ENCODE measurements at places on chromosomes 13 and 19.

- no peak for DNase-seq
Observed at GRCh38 chr19:31249217-31249616, 100.0 kb downstream of the TSHZ3 start.

DNA sequence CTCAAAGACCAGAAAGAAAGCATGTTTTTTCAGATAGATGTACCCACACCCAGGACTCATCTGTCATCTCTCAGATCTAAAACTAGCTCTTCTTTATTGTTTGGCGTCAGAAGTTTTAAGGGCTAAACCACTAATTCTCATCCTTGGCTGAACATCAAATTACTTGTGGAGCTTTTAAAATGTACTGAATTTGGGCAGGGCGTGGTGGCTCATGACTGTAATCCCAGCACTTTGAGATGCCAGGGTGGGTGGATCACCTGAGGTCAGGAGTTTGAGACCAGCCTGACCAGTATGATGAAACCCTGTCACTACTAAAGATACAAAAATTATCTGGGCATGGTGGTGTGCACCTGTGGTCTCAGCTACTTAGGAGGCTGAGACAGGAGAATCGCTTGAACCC is 47.4 kb downstream of the RCBTB2 start:
- DNase-seq: no peak

GRCh38 chr19:2586196-2586595 is 110.3 kb downstream of the GADD45B start:
- no peak for DNase-seq

GRCh38 chr19:6235031-6235951 is 44.5 kb downstream of the MLLT1 start:
- no peak for DNase-seq

- no peak for DNase-seq
Observed at GRCh38 chr13:93903909-93904308, 575.6 kb downstream of the DCT start.

- peak; percentile 76 for DNase-seq
Observed at GRCh38 chr19:9914315-9915207, 21.8 kb downstream of the OLFM2 start.

DNA sequence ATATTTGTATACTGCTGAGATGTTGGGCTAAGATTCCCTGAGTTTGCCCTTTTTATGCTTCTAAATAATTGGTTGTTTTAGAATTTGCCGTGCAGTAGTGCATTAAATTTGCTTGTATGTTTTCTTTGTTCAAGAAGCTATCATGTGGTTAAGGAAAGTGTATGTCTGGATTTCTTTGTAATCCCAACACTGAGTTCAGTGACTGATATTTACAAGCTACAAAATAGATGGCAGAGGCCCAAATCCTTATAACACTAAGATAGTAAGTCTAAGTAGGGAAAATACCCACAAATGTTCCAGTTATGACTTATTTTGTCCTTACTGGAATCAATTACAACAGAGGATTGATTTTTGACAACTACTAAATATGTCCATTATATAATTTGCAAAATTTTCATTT is 435.0 kb upstream of the KLF12 start:
- DNase-seq: no peak

- no peak for DNase-seq
Observed at GRCh38 chr19:31983647-31984046, 361.8 kb upstream of the ZNF507 start.

DNA sequence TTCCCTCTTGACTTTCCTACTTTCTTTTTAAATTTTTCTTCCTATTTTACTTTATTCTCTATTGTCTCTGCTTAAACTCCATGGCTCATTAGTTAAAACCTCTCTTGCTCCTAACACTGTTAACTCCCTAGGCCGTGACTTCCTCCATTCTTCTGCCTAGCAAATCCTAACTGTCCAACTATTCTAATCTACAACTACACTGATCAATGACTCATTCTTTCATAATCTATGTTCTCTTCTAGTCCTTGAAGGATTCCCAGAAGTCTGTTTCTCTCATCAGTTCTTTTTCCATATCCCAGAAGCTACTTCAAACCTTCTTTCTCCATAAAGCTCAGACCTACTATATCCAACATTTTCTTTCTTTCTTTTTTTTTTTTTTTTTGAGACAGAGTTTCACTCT is 66.9 kb downstream of the MICU2 start:
- DNase-seq: no peak

DNA sequence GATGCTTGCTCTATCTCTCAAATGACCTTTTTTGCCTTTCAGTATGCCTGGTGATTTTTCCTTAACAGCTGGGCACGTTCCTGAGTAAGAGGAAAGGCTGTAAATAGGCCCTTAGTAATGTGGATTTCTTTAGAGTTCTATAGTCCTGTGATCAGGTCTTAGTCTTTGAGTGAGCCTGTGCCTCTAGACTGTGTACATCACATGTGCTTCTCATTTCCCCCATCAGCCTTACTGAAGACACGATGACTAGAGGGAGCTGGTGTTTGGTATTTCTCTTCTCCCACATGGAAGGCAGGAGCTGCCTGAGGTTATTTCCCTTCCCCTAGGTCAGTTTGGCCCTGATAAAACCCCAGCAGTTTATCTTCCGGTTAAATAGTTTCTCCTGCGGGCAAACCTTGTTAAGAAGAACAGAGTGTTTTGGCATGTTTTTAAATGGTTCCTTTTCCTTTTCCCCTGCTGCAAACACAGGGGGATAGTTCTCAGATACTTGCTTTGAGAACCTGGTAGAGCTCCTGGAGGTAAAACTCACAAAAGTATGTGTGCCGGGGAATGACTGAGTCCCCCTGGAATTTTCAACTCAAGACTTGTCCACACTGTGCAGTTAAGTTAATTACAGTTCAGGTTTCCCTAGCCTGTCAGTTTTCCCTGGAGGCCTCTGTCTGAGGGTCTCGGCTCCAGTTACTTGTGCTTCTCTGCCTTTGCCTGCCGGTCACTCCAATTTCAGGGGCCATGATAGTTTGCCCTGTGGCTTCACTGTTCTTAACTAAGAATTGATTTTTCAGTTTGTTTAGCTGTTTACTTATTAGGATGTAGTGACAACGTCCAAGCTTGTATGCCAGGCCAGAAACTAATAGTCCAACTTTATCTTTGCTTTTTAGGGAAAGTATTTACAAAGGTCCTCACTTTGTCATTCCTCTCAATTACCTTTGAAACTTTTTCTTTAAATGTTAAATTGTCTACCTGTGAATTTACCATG is 94.4 kb downstream of the URI1 start:
- DNase-seq: no peak

GRCh38 chr13:32537580-32538142 is 934 bp downstream of the N4BP2L2 start:
- DNase-seq: peak; percentile 6
